Lower lobe of right lung (tissue), 2 donors: ENCODE measurements at places on chromosomes 3 and 15. TPM values are rescaled to one million over a fixed set of nuclear protein-coding genes. Genes with fewer than 3 reads are reported as not detected.

- no peak for DNase-seq
Observed at GRCh38 chr3:118127992-118128391, 906.7 kb downstream of the IGSF11 start.

Gene NRG4
- total RNA-seq, result 2.2 TPM

DNA sequence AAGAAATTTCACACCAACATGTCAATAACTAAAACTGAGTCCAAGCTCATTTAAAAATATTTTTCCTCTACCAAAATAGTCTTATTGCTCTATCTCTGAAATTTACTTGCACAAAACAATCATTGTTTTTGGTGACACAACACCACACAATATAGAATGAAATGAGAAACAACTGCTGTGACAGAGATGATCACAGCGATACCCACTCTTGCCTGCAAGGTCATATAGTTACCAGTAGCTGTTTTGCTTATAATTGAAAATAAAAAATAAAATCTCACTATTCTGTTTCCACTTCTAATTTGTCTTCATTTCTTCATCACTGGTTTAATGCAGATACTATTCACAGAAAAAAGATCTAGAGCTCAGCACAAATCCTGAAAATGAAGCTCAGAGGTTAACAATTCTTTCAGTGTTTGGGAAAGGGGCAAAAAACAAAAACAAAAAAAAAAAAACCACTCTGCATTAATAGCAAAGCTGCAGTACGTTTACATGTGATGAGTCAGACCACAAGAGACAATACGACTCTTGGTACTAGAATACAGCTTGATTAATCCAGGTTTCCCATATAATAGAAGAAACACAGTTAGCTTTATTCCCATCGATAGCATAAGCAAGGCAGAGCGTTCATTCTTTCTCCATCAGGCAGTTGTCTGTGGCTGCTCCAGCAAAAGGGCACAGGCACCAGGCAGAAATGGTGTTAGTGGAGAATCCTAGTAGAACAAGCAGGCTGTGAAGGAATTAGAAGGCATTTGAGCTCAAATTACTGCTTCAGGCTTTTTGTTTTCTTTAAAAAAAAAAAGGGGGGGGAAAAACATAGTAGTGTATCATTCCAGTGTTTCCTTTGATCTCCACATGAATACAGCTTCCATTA is 773 bp downstream of the ANKRD28 start:
- no peak for DNase-seq

DNA sequence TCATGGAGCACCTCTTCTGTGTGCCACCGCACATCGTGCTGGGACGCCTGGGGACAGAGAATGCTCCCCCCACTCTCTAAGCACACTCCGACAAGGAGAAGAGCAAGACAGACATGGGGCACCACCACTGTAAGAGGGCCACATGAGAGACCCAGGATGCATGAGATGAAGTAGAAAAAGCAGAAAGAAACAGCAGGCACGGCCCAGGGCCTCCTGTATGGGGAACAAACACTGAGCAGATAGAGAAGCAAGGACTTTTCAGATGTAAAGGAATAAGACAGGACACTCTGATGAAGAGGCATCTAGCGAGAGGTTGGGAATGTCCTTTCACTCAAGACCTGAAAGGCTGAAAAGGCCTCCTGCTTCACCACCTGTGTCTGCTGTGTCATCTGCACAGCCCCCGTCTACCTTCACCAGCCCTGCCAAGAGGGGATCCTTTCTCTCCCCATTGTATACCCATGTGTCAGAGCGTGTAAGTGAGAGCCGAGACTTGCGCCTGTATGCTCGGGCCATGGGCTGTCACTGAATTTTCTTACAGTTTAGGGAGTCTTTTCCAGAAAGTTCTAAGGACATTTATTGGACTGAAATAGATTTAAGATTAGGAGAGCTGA is 125.6 kb downstream of the LRRK1 start:
- peak; percentile 1 for DNase-seq

- no peak for DNase-seq
Observed at GRCh38 chr3:19228167-19228566, 79.9 kb downstream of the KCNH8 start.

GRCh38 chr15:99718421-99718820 is 14.8 kb downstream of the LYSMD4 start:
- no peak for DNase-seq

Gene NUSAP1
- 7.0 TPM for total RNA-seq

GRCh38 chr15:60374628-60375081 is 23.1 kb downstream of the ANXA2 start:
- DNase-seq, result no peak

DNA sequence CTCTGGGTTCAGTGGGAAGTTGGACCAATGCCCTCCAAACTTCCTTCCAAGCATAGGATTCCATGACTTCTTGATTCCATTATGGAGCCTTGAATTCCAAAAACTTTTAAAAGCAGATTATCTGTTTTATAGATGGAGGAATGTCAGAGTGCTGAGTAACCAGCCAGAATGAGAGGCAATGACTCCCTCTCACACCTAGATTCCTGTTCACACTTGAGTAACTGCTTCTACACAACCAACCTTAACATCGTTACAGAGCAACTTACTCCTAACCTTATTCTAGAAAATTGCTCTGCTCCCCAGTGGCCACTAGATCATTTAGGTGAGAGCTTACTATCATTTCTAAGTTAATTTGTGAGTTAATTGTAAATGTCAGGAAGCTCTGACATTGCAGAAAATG is 24.2 kb upstream of the NR2F2 start:
- no peak for DNase-seq

- DNase-seq, result no peak
Observed at GRCh38 chr15:39075311-39075710, 505.6 kb upstream of the THBS1 start.

- DNase-seq, result no peak
Observed at GRCh38 chr15:71601038-71601834, 209.1 kb upstream of the NR2E3 start.

Gene MAP2K1
- total RNA-seq, result 53.6 TPM

GRCh38 chr3:8732413-8732812 is 1.2 kb upstream of the CAV3 start:
- DNase-seq, result no peak

GRCh38 chr3:110736332-110736731 is 335.3 kb upstream of the NECTIN3 start:
- DNase-seq, result no peak

Gene LIPH
- total RNA-seq, result 29.7 TPM

DNA sequence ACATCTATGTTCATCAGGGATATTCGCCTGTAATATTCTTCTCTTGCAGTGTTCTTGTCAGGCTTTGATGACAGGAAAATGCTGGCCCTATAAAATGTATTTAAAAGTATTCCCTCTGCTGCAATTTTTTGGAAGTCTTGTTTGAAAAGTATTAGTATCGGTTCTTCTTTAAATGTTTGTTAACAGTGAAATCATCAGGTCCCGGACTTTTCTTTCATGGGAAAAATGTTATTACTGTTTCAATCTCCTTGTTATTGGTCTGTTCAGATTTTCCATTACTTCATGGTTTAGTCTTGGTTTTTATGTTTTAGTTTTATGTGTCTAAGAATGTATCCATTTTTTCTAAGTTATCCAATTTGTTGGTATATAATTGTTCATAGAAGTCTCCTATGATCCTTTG is 225.6 kb downstream of the RBMS3 start:
- DNase-seq, result no peak

GRCh38 chr3:60847791-60848190 is 403.5 kb downstream of the FHIT start:
- no peak for DNase-seq

Gene AMT
- 8.4 TPM for total RNA-seq

- DNase-seq, result no peak
Observed at GRCh38 chr15:48925714-48926223, 38.0 kb downstream of the SHC4 start.

DNA sequence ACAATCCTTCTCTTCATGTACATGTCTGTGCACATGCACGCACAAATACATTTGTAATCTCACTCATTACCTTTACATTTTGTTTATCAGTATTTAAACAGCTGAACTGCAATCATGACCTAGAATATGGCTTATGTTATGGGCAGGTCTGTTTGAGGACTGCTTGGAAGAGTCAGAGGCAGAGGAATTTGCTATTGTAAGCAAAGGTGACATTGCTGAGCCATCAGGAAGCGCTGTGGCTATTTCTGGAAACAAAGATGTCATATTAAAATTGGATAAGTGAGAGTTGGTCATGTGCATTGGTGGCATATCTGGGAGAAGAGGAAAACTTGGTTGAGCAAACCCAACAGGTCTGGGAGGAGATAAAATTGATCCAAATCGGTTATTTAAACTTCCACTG is 41.6 kb downstream of the USF3 start:
- DNase-seq, result no peak

Gene TRPM1
- total RNA-seq, result not detected

GRCh38 chr3:170522201-170522600 is 63.7 kb downstream of the SLC7A14 start:
- DNase-seq, result no peak

Gene KLHL6
- total RNA-seq, result 36.7 TPM

Gene STRIT1
- not detected for total RNA-seq

Gene SEMA3B
- 77.6 TPM for total RNA-seq

DNA sequence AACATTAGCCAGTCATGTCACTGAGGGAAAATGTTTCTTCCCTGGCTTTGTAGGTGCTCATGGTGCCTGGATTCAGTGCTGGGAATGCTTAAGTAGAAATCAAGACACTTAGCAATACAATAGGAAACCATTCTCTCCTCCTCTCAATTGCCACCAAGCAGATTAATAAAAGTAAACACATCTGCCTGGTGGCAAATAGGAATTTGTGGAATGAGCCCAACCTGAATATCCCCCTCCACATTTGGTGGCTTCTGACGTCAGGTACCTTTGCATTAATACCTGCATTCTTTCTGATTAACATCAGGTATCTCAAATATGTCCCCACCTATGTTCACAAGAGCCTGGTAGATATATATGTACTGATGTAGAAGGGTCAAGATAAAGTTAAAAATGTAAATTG is 42.7 kb downstream of the PPP2R3A start:
- no peak for DNase-seq

Gene GATA2
- 68.3 TPM for total RNA-seq

Gene FAM107A
- total RNA-seq, result 74.5 TPM

- DNase-seq, result no peak
Observed at GRCh38 chr3:194138732-194139070, 2.8 kb downstream of the HES1 start.

Gene INAFM2
- 33.8 TPM for total RNA-seq

Gene BLM
- total RNA-seq, result 2.0 TPM

- DNase-seq, result no peak
Observed at GRCh38 chr3:123084192-123084591, 17.4 kb downstream of the PDIA5 start.

Gene DPPA2
- not detected for total RNA-seq

Gene ROBO2
- 11.8 TPM for total RNA-seq

DNA sequence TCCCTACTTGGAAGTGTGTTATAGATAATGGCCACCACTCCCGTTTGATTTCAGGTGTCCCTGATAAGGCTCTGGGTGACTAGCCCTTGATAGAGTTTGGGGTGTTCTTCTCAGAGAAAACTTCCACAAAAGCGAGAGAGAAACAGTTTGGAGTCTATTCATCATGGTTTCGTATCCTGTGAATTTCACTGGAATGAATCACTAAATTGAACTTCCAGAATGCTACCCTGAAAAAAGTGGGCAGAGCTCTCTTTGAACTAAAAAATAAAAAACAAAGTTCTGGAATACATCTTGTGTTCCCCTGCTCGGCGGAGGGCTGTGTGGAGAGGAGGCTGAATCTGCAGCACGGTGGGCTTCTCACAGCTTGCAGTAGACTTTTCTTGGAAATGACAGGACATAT is 52.8 kb upstream of the FAM98B start:
- DNase-seq, result no peak

DNA sequence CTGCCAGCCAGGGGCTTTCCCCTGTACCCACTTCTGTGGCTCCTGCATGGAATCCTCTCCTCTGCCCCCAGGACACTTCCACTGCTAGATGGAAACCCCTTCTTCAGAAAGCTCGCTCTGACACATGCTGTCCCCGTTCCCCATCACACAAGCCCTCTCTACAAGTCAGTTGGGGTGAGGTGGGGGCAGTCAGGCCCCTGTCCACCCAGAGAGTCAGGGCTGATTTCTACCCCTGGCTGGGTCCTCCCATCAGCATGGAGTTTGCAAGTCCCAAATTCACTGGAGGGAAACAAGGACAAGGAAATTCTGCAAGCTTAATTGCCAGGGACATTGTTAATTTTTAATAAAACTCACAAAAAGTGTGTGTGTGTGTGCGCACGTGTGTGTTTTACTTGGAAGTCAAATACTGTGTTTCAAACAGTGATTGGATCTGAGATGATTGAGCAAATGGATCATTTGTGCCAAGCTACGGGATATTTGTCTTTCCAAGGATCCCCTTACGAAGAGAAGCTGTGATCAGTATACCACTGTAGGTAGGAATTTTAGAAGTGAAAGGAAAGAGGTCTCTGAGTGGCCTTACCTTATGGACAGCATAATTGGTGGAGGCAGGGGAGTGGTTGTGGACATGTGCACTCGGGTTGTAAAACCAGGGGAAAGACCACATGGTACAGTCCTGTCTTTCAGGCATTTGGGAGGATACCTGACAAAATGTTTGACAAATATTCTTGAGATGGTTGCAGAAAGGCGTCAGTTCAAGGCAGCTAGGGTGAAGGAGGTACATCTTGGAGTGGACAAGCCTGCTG is 1.5 kb upstream of the AMOTL2 start:
- no peak for DNase-seq

- DNase-seq, result peak; percentile 68
Observed at GRCh38 chr3:112074616-112075497, 11.3 kb upstream of the C3orf52 start.

Gene RASGRF1
- total RNA-seq, result 82.6 TPM
